ENCODE measurements at places on chromosomes 12 and 14.

DNA sequence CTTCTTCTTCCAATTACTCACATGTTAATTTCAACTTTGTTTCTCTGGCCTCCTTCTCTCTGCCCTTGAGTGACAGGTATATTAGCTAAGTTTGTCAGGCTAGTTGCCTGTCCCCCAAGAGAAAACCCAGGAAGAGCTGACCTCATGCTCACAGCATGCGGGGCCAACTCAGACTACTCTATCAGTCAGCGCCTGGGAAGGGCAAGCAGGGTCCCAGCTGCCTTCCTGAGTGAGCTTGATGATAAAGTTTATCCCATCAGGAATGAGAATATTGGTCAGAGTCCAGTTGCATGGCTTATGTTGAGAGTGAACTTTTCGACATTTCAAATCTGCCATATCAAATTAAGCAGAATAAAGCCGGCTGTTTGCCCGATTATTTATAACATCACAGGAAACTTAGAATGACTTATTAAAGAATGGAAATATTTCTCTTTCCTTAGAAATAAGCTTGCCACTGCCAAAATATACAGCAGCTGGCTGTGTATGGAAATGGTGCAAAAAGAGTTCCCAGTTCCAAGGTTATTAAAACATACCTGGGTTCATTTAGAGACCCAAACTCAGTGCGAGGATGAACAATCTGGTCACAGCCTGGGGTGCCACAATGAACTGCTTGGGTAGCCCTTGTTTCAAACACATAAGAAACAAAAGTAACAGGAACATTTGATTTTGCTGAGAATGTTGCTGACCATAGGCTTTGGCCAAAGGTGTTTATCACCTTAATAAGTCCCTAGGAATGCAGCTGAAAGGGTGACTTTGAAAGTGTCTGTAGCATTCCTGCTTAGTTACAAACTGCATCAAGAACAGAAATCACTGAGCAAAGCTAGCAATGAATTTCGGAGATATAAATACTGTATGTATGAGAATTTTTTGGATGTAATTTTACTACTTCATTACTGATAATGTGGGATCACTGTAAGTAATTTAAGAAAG is 1553.8 kb upstream of the FLRT2 start:
- DNase-seq, result no peak

GRCh38 chr12:4991373-4991772 is 52.3 kb upstream of the KCNA5 start:
- no peak for DNase-seq

DNA sequence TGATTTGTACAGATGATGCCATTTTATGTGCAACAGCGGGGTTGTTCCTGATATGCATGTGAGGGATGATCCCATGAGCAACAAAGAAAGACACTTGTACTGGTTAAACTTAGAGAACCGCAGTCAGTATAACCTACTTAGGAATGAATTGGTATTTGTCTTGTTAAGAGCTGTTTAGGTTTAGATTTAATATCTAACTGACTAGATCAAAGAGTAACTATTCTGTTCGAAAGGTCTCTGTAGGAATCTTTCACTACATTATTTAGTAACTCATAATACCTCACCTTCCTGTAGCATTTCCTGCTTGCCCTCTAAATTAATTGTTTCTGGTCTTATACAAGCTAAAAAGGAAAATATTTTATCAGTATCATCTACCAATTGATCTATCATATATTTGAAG is 350.4 kb downstream of the TRHDE start:
- DNase-seq, result no peak

DNA sequence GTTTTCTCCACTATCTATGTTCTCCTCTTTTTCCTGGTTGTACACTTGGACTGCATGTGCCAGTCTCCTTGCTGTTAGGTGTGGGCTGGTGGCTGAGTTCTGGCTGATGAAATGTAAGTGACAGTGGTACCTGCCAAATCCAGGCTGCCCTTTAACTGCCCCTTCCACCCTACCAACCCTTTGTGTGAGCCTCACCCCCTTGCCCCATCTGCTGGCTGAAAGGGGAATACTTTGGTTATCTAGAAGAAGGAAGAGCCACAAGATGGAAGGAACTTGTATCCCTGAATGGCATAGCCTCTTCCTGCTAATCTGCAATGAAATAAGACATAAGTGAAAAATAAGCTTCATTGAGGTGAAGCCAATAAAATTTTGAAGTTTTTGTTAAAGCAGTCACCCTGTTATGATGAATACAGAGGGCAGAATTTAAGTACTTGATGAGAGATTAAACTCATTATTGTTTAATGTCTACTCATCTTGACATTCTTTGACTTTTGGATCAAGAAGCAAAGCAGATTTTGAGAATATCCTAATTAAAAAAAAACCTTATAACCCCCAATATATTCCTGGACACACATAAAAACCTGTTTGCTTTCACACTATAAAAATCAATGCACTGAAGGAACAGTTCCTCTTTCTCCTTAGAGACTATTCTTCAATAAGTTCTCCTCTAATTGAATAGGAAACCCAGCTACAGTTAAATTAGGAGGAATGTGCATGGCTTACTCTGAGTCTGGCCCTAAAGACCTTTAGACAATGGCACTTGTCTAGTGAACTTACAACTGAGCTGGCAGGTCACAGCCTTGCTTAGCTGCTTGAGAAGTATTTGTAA is 262.6 kb upstream of the BTG1 start:
- no peak for DNase-seq

DNA sequence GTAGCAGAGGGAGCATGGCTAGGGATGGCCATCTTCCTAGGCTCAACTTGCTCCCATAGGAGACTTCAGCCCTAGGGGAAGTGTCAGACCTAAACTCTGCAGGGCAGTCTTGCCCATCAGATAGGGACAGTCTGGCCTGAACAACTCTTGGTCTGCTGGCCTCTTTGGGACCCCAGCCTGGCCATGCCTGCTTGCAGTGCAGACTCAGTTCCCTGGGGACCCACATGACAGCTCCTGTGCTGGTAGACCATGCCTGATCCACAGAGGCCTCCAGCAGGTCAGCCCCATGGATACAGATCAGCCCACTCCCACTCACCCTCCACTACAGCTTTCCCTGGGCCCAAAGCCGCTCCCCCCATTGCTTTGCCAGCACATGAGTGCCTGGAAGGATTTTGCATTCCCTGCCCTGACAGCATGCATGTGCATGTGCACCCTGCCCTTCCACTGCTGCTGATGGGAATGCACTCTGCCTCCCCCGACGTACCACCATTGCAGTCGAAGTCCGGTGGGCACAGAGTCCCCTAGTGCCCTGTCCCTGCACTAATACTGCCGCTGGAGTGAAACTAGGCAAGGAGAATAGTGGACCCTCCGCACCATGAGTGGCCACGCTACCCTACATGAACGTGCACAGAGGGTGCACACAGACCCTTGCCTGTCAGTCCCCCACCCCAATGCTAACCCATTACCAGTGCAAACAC is 841.4 kb downstream of the FSCB start:
- DNase-seq, result no peak

DNA sequence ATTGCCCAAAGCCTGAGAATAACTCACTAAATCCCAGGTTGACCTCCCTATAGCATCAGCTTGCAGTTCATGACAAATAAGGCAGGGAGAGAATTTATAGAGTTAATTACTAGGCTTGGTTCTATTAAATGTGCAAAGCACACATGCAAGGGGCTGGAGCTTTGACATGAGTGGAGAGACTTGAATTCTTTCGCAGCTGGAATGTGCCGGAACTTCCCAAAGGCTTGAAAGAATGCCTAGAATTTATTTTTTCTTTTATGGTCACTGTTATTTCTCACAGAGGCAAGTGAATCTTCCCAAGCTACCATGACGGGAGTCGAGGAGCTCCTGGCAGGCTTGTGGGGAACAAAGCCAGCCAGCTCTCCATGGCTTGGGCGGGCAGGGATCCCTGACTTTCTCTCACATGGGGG is 95.5 kb upstream of the USP44 start:
- DNase-seq, result peak; percentile 14

- peak; percentile 76 for DNase-seq
Measured at GRCh38 chr12:26298785-26299621, 103.6 kb downstream of the SSPN start.

DNA sequence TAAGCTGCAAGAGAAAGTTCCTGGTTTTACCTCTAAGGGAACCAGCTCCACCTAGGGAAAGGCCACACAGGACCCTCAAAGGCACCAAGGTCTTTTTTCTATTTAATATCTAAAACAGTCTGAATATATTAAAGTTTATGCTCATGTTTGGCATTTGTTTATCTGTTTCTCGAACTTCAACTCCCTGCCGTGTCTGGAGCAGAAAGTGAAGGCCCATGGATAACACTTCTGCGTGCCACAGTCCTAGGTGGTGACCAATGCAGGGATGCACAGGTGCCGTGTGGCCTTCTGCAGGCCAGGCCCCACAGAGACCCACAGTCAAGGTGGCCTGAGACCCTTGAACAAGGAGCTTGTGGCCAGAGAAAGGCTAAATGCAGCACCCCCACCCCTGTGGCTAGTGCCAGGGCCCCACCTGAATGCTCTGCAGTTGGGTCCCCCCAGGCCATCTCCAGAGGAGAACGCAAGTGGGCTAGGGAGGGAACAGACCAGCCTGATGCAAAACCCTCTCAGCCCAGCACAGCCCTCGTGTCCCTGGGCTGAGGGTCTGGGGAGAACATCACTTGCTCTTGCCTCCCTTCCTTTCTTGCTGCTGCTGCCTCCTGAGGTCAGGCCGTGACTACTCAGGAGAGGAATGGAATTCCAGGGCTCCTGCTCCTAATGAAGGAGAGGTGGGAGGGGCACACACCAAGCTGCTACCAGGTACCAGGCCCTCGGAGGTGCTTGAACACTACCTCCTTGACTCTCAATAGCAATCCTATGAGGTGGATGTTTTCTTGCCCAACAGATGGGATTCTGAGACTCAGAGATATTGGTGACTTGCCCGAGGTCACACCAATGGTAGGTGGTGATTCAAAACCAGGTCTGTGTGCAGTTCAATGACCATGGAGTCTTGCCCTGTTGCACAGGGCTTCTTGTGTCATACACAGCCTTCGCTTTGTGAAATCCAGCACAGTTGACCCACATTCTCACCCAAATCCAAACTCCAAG is 45.4 kb downstream of the PSMA6 start:
- DNase-seq, result no peak

GRCh38 chr14:41957459-41957858 is 350.8 kb downstream of the LRFN5 start:
- DNase-seq, result no peak

- DNase-seq, result no peak
Measured at GRCh38 chr12:7197841-7198240, 8.4 kb downstream of the PEX5 start.

DNA sequence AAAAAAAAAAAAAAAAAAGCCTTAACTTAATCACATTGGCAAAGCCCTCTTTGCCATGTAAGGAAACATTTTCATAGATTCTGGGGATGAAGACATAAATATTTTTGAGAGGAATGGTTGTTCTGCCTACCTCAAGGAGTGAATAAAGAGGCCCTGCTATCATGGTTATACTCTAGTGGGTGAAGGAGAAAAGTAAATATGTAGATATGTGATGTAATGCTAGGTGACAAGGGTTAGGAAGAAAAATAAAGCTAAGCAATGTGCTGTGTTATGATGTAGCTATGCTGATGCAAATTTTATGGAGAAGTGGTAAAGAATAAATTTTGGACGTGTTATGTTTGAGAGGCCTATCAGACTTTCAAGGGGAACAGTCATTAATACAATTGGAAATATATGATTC is 80.1 kb upstream of the DUSP6 start:
- DNase-seq, result no peak

DNA sequence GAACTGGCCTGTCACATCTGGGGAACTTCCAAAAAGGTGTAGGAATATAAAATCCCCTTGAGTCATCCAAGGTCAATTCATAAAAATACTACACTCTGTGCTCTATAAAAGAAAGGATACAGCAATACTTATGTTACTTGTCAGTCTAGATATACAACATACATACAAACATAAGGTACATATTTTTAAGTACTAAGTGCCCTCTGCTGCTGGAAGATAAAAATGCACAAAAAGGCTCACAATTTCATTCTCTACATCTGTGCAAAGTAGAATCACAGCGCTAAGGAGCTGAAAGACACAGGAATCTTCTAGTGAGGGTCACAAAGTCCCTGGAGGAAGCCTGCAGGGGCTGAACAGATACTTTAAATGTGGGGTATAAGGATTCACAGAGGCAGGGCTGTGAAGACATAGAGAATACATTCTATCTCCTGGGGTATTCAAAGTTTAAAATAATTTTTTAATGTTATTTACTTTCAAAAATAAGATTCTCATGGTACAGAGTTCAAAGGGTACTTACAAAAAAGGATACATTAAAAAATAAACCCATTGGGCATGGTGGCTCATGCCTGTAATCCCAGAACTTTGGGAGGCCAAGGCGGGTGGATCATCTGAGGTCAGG is 10.2 kb upstream of the GOLGA5 start:
- DNase-seq, result peak; percentile 60

- DNase-seq, result no peak
Measured at GRCh38 chr14:73124180-73124894, 12.0 kb upstream of the PSEN1 start.

DNA sequence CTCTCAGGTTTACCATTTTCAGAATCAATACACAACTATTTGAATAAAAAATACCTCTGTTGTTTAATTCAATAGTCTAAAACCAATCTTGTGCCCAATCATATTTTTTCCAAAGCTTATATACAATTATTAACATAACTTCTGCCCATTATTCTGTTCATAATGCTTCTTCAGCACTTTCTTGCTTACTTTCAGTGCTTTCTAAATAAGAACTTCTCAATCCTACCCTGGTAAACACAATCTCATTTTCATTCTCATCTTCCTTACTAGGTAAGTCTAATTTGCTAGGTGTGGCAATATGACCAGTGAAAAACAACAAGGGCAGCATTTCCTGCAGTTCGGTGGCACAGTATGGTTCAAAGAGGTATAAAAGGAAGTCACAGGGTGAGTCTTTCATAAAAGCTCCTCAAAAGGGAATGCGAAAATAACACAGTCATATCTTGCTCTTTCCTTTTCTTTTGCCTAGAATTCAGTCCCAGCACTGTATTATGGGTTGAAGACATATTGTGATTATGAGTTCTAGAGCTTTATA is 103.5 kb downstream of the FOXG1 start:
- no peak for DNase-seq

GRCh38 chr14:21768116-21768874 is 94.7 kb upstream of the OR4E1 start:
- peak; percentile 19 for DNase-seq

GRCh38 chr12:31456562-31456961 is 130.6 kb upstream of the SINHCAF start:
- no peak for DNase-seq

DNA sequence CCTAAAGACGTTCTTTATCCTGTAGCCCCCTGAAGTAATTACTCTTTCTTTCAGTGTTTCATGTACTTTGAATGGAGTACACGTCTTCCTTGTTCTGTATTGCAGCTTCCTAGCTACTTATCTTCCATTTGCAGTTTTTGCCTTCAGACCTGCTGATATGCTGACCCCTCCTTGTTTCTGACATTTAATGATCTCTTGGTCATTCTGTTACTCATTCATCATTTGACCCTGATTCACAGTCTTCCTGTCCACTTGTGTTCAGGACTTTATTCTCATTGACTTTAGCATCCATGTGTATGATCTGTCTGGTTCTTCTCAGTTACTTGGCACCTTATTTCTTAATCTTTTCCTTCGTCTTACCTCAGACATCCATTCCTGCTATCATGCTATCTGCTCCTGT is 22.2 kb downstream of the CPSF2 start:
- peak; percentile 68 for DNase-seq

Measured in foreskin melanocyte (primary cell).